Stimulated activated CD4-positive, alpha-beta T cell treated with anti-CD3 and anti-CD28 coated beads, Interleukin-4, amount 100 ng/mL, for 24 hours (primary cell): ENCODE measurements at places on chromosomes 1 and 21.

GRCh38 chr1:150225546-150225945 lies 10.4 kb downstream of the ANP32E start:
- DNase-seq = no peak

DNA sequence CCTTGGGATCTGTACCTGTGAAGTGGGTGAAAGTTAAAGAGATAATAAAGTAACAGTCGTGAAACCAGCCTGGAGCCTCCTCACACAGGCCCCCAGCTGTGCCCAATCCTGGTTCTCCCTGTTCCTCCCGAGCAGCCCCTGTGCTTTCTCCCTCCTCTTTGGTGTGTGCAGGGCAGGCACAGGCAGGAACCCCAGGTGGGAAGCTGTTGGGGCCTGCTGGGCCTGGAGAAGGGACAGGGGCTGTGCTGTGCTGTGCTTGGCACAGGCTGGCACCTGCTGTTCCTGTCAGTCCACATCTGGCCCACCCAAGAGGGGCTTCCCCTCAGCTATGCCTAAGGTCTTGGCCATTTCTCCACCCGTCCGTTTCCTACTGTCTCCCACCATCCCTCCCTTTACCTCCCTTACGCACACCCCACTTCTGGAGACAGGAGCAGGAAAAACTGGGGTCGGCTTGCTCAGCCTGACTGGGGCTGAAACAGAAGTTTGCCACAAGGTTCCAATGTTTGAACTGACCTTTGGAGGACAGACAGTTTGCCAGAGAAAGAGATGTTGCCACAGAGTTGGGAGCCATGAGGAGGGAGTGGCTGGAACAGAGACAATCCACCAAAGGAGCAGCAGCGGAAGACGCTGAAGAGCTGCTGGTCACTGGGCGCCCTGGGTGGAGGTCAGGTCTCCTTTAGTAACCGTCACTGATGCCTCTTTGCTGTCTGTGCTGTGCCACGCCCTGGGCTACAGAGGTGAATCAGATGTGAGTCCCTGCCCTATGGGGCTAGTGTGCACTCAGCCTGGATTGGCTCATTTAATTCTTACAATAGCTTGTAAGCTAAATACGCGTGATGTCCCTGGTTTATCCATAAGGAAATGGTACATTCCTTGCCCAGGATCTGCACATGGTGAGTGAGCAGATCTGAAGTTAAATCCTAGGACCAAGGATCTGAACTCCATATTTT lies 18.8 kb upstream of the ARTN start:
- DNase-seq = no peak

- DNase-seq = no peak
Observed at GRCh38 chr1:184393962-184394361, 7.1 kb downstream of the C1orf21 start.

- peak; percentile 15 for DNase-seq
Observed at GRCh38 chr1:187051618-187052232, 223.0 kb downstream of the PLA2G4A start.

DNA sequence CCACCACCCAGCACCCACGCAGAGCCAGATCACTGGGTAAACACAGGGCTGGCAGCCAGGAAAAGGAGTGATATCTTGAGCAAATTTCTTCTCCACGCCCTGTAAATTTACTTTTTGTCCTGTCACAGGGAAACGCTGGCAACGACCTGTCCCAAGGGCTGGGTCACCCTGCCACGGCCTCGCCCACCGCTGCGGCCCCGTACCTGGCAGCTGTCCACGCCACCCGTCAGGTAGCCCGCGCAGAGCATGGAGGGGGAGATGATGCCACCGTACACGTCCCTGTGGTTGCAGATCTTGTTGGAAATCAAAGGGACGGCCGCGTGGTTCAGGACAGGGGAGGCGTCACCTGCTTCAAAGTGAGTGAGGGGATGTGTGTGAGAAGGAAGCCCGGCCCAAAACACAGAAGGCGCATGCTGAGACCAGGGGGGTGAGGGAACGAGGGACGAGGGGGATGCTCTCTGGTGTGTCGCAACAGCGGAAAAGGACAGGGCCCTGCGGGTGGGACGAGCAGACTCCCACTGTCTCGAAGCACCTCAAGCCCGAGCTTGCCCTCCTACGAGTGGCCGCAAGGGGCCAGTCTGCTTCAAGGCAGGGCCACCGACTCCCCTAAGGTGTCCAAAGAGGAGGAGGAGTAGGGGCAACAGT lies 10.1 kb upstream of the TFF1 start:
- no peak for DNase-seq

DNA sequence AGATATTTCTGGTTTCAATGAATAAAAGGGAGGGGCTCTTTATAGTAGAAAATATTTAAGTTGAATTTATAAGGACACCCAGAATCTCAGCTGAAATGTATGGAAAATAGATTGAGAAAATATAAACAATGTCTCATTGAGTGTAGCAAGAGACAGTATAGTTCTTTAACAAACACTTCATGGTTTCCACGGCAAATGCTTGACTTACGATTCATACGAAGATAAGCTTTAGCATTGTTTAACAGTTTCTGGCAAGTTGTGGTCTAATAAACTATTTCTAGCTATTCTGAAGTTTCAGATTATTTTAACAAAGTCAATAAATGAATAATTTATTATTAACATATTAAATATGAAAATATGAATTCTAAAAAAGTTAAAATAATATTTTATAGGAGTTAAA lies 1419.4 kb downstream of the KCNT2 start:
- no peak for DNase-seq
